ENCODE measurements at places on chromosomes 2 and 18.

- no peak for DNase-seq
These were observed 276.3 kb downstream of the RND3 start for GRCh38 chr2:150211164-150211631.

GRCh38 chr2:84457686-84458085 is 1.4 kb downstream of the SUCLG1 start:
- no peak for DNase-seq

DNA sequence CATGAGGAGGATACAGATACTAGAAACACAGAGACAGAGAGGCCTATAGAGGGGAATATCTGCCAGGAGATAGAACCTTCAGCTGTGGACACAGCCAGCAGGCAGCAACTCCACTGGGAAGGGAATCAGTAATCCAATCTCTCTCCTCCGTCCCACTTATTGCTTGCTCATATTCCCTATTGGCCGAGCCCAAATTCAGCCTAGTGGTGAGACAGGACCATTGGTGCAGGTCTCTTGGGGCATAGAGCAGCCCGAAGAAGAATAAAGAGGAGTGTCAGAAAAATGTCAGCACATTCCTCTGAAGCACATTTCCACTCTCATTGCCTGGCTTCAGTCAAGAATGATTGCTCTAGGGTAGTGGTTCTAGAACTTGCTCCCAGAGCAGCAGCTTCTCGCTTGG is 1091.5 kb upstream of the GYPC start:
- DNase-seq = peak; percentile 65

GRCh38 chr2:240569523-240569997 is 1.3 kb downstream of the RNPEPL1 start:
- no peak for DNase-seq

DNA sequence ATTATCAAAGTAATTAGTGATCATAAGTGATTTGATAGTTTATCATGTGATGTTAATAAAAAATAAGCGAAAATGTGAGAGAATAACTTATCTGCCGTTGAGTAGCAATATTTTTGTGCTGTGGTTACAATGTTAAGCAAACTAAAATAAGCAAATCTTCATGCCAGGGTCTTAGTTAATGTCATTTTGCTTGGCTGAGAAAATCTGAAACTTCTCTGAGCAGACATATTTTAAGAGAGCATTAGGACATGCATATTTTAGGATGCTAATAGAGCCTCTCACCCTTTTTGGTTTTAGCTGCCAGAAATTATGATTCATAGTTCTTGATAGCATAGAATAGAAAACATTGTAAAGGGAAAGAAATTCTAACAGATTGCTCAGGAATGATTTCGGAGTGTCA is 233.5 kb upstream of the ZEB2 start:
- DNase-seq = no peak

DNA sequence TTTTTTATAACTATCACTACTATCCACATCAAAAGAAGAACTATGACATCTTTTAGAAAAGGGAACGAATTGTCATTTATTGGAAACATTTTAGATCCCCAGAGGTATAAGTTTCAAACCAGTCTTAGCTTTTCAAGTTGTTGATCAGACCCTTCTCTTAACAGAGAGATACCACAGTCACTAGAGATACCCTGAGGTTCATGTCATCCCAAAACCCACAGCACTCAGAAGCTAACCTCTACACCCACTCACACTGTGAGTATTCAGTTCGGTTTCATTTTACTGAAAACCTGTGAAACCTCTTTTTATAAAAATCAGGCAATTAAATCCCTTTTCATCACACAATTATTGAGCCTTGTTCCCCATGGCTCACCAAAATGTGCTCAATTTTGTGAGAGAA is 156.2 kb downstream of the DTNA start:
- no peak for DNase-seq

DNA sequence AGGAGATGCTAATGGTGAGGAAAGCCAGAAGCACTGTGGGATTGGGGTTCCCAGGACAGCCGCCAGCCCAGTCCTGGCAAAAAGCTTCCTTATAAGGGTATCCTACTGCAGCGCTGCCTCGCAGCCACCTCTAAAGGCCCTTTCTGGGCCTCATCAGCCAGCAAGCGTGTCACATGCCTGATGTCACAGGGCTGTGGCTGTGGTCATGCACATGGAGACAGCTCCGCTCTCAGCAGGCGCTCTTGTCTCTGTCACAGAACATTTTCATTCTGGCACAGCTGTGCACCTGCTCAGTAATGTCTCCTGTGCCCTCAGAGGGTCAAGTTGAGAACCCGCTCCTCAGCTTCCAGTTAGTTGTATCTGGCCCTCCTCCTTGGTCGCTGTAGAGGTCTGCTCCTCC is 17.7 kb upstream of the MAL start:
- peak; percentile 36 for DNase-seq

GRCh38 chr2:138771534-138771933 is 8.7 kb downstream of the NXPH2 start:
- no peak for DNase-seq

- peak; percentile 44 for DNase-seq
These were observed 370.9 kb upstream of the ZEB2 start for GRCh38 chr2:144890828-144891227.

DNA sequence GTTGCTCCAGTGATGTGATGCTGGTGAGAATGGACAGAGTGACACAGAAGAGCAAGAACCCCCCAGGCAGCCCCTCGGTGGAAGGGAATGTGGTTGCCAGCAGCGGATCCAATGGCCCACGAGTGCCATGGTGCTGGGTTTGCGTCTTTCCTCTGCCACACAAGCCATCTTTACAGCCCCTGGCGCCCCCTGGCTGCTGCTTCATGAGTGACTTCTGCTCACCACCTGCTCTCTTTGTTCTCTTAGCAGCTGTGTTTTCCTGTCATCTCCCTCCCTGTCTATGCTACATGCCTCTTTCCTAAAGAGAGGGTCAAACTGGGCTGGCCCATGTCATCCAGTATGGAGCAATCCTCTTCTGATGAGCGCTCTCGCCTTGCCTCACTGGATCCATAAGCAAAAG is 300.0 kb upstream of the SMIM21 start:
- peak; percentile 93 for DNase-seq

DNA sequence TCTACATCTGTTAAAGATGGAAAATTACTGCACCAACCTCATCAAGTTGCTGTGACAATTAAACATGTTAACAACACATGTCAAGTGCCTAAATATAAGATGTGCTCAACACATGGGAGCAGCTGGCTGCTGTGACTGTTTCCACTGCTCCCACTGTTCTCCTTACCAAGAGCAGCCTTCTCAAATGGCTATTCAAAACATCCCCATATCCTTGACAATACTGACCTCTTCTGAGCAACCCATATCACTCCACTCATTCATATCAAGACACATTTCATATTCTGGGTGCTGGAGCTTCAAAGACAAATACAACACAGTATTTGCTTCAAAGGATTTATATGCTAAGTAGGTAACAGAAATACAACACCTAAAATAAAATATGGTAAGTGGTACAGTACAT is 60.3 kb downstream of the PIAS2 start:
- no peak for DNase-seq

DNA sequence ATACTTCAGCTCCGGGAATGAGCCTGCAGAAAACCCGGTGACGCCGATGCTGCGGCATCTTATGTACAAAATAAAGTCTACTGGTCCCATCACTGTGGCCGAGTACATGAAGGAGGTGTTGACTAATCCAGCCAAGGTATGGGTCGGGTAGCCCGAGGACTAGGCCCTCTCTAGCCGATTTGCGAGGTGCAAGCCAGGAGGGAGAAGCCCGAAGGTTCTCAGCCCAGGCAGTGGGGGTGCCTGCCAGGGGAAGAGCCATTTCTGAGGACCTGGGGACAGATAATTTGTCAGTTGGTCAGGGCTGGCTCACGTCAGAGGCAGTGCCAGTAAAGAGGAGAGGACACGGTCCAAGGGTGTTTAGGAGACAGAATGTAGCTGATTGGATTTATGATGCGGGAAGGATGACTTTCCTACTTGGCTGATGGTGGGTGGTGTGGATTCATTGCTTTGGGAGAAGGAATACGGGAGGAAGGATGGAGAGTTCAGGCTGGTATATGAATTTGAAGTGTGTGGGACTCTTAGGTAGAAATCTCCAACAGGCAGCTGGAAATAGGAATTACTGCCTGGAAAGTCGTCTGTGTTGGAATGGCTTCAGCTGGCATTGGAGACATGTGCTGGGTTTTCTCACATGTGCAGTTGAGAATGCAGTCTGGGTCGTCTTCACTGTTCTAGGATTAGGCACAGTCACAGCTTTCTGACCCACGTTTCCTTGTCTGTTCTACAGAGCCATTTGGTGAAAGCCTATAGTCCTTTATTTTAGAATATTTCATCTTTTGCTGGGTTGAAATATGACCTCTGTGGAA is 874 bp downstream of the NDUFAF7 start:
- DNase-seq = peak; percentile 57

DNA sequence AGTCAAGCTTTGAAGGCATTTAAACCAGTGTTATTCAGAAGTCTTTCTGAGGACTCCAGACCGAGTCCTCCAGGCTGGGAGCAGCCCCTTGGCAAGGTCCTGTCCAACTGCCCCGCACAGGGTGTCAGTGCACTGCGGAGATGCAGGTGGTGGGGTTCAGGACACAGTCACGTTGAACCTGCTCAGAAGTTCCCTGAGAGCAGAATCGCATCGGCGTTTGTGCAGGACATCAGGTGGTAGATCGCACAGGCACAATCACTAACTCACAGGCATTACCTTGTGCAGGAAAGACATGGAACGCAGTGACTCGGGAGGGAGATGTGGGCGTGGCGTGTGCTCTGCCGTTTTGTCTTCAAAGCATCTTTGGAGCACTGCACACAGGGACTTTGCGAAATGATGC is 10.4 kb downstream of the COPS9 start:
- DNase-seq = no peak

DNA sequence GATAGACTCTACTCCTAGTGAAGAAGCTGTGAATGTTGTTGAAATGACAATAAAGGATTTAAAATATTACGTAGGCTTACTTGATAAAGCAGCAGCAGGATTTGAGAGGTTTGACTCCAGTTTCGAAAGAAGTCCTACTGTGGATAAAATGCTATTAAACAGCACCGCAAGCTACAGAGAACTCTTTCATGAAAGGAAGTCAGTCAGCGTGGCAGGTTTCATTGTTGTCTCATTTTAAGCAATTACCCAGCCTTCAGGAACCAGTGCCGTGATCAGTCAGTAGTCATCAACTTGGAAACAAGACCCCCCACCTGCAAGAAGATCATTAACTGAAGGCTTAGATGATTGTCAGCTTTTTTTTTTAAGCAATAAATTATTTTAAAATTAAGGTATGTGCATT is 14.0 kb downstream of the USP14 start:
- DNase-seq = no peak

DNA sequence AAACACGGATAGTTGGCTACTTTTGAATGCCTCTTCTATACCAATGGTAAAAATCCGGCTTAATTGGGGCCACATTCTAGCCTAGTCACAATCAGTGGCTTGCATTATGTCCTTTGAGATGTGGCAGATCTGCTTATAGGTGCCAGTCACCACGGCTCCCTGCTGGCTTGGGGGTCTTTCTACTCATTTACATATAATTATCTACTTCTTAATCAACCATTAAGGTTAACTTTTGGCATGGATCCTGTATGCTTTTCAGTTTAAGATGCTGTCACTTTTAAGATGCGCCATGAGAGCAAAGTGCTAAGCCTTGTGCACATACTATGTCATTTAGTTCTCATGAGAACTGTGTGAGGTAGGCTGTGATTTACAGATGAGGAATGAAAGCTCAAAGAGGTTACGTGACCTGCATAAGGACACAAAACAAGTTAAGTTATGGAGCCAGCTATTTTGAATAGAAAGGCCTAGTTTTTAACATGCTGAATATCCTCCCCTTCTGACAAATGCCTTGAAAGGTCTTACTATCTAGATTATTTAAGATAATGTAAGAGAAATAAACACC is 4.1 kb downstream of the NEDD4L start:
- no peak for DNase-seq

- DNase-seq = no peak
These were observed 235.2 kb downstream of the TDRD15 start for GRCh38 chr2:21358976-21359375.

GRCh38 chr2:168233726-168234406 is 13.5 kb downstream of the STK39 start:
- DNase-seq = no peak

- no peak for DNase-seq
These were observed 90.3 kb downstream of the AKAIN1 start for GRCh38 chr18:5106730-5107129.

DNA sequence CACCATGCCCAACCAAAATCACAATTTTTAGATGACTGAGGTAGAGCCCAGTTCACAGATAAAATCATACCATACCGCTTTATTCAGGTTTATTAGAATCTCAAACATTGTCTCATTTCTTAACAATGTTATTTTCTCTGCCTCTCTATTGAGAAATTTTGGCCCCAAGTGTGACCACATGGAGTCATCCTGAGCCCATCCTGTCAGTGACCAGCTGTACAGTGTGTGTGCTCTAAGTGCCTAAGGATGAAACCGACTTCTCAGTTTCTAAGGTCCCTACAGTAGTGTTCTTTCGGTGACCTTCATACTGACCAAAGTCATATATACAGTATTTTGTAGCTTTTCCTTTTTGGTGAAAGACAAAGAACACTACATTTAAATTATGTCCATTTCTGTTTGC is 123.7 kb upstream of the MSTN start:
- no peak for DNase-seq

DNA sequence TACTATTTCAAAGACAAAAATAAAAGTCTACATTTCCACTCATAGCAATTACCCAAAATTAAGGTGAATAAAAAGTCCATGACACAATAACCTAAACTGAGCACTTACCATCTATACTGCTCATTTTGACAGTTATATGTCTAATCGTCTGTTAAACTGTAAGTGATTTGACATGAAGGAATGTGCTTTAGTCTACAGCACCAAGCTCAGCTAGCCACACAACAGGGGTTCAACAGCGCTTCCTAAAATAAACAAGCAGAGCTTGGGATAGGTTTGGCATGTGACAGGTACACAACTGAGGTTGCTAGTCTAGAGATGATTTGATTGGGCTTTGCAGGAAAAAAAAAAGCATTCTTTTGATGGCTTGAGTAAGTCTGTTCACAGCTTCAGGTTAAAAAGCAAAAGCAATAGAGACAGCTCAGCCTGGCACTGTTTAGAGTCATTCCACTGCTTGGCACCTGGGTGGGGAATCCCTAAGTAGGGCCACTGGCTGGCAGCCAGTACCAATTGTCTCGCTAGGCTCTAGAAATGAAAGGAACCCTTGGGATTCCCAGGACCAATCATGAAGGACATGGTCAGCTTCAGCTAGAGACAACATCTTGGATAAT is 78.6 kb downstream of the BARD1 start:
- DNase-seq = no peak

DNA sequence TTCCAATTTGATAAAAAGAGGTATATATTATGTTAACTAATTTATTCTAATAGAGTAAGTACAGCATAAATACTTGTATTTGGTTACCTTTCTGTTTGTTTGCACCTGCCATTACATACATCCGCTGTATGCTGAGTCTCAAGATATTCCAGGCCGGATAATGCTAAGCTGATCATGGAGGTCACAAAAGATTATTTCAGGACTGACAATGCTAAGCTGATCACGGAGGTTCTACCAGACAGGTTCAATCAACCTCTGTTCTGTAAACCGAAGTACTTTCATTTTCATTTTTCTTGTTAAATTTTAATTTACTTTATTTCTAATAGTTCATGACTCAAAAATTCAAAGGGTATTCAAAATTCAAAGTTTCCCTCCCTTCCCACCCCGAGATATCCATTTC is 31.1 kb downstream of the PNO1 start:
- no peak for DNase-seq
